GM12864 (cell line): ENCODE measurements at places on chromosomes 12 and 14.

GRCh38 chr12:4975574-4975973 lies 65.9 kb downstream of the KCNA1 start:
- no peak for DNase-seq

DNA sequence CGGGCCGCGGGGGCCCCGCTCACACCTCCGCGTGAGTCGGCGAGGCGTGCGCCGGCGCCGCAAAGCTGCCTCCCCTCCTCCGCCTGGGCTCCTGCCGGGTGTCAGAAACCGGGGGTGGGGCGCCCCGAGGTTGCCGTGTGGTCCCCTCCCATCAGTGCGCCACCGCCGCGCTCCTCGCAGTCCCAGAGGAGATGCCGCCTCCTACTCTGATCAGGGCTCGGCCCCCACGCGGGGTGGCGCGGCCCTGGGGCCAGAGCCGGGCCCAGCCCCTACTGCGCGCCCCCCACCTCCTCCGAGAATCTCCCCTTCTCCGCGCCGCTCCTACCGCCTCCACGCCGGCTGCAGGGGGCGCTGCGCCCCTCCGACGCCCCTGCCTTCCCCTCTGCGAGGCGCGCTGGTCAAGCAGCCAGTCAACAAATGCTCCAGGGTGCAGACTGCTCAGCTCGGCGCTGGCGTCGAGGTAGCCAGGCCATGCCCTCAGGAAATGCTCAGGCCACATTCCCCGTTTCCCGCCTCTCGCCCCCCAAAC lies 467 bp upstream of the JAG2 start:
- DNase-seq = no peak

DNA sequence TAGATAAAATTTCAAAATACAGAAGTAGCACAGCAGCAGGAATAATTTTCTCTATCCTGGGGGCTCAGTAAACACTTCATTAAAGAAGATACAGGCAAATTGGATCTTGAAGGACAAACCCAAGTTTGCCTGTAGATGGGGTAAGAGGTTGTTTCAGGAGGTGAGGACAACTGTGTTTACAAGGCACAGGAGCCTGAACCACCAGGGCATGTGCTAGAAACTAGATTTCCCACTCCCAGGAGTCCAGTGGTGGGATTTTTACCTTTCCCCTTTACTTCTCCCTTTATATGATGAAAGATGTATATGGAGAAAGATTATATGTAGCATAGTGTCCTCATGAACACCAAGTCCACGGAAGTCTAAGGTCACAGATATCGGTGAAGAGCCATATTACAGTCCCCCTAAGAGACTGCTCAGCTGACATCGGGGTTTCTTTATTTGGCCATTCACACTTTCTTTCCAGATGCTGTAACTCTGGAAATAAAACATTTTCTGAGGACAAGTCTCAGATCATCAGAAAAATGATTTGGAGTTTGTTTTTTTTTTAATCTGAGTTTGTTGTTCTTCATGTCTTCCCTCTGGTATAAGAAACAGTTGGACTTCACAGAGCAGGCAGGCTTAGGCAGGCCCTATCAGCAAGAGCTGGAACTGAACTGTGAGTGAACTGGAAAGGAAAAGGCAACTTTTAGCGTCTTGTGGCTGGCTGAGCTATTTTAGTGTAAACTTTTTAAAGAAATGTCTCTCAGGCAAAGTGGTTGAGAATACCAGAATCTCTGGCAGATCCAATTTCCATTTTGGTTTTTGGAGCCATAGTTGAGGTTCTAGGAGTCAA lies 8.0 kb upstream of the EVL start:
- DNase-seq = no peak

DNA sequence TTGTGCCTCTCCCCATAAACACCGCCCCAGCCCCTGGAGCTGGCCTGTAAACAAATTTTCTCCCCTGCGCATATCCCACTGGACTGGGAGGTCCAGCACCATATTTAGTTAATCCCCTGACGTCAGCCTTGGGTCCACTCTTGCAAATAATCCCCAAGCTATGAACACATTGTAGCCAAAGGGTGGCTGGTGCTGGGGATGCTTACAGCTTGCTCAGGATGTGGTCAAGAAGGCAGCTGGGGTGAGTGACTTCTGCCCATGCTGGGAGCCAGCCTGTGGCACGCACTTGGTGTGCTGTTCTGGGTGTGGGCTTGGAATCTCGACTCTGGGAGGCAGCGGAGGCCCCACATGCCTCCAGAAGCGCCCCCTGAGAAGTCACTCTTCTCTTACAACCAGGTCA lies 32.1 kb downstream of the CMKLR1 start:
- DNase-seq = no peak

GRCh38 chr12:117686911-117687377 lies 281.8 kb downstream of the KSR2 start:
- DNase-seq = no peak

- no peak for DNase-seq
These were observed 33.6 kb downstream of the CDKL1 start for GRCh38 chr14:50362764-50363713.

- no peak for DNase-seq
These were observed 225.1 kb downstream of the BCAT1 start for GRCh38 chr12:24723759-24724158.

GRCh38 chr14:27605282-27605681 lies 1007.4 kb upstream of the NOVA1 start:
- no peak for DNase-seq

DNA sequence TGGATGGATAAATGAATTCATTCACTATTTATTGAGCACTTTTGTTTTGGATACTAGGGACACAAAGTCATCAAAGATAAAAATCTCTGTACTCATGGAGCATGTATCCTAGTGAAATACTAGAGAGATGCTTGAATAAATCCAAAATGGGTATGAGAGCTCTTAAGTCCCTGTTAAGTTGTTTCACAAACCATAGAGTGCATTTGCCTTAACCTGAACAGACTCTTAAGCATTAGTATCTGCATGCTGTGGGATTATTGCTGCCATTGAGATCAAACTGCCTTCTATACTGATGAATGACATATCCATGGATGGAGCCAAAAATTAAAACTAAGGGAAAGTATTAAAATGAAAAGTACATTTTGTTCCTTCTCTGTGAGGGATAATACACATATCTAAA lies 206.5 kb upstream of the KRR1 start:
- no peak for DNase-seq

DNA sequence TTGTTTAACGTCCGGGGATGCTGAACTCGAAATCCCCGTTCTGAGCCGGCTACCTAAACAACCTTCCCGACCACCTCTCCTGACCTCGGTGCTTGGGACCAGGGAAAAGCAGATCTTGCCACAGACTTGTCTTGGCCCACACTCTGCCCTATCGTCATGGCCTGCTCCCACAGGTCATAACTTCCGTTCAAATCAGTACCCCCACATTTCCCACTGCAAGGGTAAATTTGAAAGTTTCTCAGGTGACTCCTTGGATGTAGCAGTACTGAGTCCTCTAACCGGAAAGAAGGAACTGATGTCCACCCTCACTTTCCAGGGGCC lies 612 bp upstream of the RBM23 start:
- DNase-seq = no peak

- no peak for DNase-seq
These were observed 116.0 kb upstream of the NCOR2 start for GRCh38 chr12:124683152-124684124.

DNA sequence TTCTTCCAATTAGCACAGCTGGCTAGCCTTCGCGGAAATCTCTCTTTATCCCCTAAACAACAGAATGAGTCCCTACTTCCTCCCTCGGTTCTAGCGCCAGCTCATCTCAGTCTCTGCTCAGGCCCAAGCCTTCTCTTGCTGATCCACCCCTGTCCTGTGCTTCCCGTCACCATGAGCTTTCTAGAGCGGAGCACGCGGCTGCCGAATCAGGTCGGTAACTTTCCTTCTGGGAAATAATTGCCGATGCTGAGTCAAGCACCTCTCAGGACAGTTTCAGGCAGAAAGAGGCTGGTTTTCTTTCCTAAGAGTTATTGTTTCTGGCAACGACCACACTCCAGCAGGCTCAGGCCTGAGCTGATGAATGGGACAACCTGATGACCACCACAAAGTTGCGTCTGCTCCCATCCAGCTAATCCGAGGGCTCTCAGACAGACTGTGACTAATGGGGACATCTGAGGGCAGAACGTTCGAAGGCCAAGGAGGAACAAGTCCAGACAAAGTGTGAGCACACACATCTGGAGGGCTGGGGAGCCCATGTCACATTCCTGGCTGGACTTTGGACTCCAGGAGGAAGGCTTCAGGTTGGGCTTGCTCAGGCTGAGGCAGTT lies 13.6 kb upstream of the GPR68 start:
- no peak for DNase-seq

DNA sequence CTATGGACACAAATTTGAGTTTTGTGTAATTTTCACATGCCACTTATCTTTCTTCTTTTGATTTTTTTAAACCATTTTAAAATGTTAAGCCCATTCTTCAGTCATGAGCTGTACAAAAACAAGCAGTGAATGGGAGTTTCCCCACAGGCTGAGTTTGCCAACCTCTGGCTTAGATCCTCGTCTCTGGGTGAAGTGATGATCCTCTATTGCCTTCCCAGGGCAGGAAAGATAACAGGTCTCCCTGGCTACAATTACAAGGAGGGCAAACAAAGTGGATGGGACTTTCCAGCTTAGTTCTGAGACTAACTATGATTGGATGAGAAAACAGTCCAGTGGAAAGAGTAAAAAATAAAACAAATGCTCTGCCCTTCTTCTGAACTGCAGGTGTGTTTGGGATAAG lies 203.7 kb downstream of the SPTSSA start:
- no peak for DNase-seq

DNA sequence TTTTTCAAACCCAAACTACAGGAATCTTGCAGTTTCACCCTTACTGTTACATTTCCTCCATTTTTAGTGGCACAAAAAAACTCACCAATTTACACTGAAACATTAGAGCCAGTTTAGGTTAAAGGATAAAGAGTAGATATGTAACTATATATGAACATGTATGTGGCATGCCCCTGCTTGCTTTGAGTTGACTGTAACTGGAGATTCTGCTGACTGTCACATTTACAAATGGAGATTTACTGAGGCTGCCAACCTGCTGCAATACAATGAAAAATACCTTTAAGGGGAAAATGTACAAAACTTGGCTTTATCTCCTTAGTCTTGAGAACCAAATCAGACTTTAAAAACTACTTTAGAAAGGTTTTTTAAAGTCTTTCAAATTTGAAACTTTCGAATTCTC lies 28.3 kb downstream of the STON2 start:
- no peak for DNase-seq

DNA sequence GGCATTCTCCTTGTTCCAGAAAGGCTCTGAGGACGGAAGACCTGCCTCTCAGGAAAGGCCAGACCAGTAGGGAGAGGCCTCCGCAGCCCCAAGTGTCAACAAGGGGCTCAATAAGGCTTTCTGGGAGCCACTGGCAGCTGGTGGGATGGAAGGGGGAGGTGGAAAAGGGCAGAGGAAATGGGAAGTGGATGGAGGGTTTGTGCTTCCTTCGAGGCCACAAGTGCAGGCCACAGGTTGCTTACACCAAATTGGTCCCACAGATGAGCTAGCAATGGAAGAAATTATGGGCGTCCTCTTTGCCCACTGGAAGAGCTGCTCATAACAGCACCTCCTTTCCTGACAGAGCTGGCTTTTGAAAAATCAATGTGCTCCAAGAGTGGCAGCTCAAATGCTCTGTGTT lies 28.2 kb downstream of the P2RX4 start:
- no peak for DNase-seq

DNA sequence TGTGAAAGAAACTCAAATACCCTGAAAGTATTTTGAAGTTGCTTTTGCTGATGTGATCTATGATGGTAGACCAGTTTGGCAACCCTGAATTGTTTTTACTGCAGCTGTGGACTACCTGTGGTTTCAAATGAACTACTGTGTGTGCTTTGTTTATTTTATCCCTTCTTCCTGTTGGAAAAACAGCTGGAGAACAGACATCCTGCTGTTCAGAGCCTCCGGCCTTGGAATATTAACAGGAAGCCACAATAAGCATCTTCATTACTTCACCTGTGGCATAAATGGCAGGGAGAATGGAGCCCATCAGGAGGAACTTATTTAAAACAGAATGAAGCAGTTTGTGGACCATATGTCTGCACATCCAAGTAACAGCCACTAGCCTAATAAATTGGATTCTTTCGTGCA lies 104.8 kb downstream of the DUSP6 start:
- no peak for DNase-seq

DNA sequence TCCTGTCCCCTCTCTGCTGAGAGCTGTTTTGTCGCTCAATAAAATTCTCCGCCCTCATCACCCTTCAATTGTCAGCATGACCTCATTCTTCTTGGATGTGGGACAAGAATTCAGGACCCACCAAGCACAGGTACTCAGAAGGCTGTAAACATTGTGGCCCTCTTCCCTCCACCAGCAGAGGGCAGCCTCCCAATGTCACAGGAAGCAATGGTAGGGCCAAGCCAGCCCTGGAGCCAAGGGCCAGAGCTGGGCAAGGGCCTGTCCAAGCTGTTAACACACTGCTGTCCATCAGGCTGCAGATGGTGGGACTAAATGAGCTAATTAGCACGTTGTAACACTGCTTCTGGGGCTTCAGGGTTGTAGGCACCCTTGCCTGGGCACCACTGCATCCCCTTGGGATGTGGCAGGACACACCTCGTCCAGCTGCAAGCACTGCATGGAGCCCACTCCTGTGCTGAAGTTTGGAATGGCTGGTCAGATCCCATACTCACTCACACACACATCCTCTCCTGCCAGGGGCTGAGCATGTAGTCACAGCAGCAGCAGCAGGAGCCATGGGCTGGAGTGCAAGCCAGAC lies 62.7 kb upstream of the HECTD1 start:
- DNase-seq = no peak

GRCh38 chr12:16972923-16973770 lies 367.2 kb upstream of the LMO3 start:
- DNase-seq = no peak

GRCh38 chr12:13425766-13426165 lies 229.2 kb downstream of the EMP1 start:
- DNase-seq = no peak

DNA sequence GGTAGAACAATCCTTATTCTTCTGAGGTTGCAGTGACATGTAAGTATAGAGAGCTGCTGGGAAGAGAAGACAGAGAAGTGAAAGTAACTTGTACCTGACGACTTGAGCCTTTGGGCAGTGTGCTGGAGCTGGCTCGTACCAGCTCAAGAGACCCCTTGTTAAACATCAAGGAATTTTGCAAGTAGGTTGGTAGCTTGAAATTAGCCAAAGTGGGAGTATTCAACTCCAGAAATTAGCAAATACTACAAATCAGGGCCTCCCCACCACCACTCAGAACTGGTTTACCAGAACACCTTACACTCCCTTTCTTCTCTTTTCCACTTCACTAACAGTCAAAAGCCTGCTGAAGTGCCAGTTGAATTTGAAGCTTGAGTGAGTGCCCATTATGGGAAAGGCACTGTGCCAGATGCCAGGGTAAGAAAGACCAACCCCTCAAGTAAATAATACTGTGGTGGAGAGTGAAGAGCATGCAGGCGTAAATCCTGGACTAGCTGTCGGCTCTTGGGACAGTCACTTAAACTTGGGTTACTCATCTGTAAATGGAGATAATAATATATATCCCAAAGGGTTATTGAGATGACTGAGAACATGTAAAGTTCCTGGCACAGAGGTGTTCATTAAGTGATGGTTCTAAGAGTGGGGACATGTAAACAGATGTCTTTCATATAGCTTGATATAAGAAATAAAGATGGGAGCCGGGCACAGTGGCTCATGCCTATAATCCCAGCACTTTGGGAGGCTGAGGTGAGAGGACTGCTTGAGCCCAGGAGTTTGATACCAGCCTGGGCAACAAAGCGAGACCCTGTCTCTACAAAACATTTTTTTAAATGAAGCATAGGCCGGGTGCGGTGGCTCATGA lies 27.0 kb upstream of the EID3 start:
- no peak for DNase-seq
